ENCODE measurements at places on chromosomes 3 and 15. TPM values are rescaled to one million over a fixed set of nuclear protein-coding genes. Genes with fewer than 3 reads are reported as not detected.

The LTF gene
- not detected for total RNA-seq

The SYNPR gene
- not detected for total RNA-seq

The SMCO1 gene
- not detected for total RNA-seq

The EPHA3 gene
- not detected for total RNA-seq

DNA sequence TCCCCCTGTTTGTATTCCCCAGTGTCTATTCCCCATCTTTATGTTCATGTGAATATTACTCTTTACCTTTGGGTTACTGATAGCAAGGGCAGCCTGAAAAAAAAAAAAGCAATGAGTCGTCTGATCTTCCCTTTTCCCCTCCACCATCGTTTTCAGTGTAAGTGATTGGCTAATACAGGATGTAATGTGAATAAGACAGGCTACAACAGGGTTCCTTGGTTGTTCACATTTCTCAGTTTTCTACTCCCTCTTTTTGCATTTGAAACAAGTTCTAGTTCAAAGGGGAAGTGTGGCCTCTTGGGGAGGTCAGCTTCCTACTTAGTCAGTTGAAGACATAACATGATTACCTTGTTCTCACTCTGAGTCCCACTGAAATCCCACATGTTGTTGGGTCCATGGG is 278.0 kb upstream of the TRIM42 start:
- no peaks in the 10 kb centered on the region for H3K36me3 ChIP-seq
- H3K4me3 ChIP-seq: no peak overlapping the region
- H3K4me1 ChIP-seq: no peaks in the 10 kb centered on the region
- no peak for DNase-seq
- H3K27ac ChIP-seq: no peak overlapping the region
- peaks cover 5% of the 10 kb centered on the region for H3K27me3 ChIP-seq

DNA sequence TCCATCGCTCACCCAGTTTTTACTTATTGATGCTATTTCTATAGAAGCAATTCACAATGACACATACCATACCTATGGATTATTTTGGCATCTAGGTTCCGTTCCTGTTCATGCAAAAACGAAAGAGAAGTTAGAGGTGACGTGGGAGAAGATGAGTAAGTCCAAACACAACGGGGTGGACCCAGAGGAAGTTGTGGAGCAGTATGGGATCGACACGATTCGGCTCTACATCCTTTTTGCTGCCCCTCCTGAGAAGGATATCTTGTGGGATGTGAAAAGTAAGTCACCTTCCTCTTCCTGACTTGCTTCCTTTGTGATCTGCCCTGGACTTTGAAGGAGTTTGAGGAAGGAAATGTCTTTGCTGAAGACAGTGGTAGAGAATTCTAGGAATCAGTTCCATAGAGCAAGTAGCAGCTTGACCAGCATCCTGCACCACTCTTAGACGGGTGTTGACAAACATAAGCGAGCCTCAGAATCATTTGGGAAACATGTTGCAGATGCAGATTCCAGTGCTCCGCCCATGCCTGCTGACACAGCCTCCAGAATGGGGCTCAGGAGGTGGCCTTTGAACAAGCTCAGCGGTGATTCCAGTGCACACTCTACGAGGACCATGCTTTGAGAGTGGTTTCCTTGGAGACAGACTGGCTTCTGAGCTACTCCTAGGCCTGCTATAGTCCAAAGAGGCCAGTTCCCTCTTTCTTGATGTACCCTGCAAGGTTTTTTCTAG is 78.4 kb upstream of the LIMD1 start:
- H3K27me3 ChIP-seq: no peaks in the 10 kb centered on the region
- H3K4me1 ChIP-seq: no peaks in the 10 kb centered on the region
- peaks cover 6% of the 10 kb centered on the region for H3K36me3 ChIP-seq
- H3K27ac ChIP-seq: no peak overlapping the region
- H3K4me3 ChIP-seq: no peak overlapping the region

DNA sequence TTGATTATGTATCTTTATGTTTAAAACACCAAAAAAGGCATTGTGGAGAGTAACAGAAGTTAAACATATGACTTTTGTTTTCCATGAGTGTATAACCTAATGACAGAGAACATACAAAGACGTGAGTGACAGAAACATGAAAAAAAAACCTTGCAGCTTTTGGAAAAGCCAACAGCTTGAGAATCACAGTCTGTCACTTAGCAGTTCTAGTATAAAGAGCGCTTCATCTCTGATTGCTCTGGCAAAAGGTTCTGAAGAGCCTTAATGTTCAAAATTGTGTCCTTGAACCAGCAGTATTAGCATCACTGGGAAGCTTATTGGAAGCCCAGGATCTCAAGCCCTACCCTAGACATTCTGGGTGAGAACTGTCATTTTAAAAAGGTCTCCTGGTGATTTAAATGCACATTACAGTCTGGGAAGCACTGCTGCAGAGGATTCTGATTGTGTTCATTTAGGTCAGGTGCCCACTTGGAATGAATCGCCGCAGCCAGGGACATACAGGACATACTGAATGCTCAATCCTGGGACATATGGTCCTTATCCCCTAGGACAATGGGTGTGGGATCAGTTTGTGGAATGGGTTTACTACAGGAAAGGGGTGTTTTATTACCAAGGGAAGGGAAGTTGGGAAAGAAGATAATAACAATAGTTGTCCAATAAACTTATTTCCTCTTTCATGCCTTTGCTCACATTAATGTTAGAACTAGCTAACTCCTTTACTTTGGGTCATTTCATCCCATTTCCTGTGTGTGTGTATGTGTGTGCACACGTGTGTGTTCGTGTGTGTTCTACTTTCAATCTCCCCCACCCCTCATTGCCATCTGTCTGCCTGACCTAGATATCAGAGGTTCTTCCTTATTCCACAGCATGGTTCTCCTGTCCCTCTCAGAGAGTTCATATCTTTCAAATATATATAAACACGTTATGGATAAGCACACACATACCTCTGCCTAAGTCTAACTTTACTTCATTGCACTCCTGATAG is 55.0 kb downstream of the LRRC49 start:
- no peaks in the 10 kb centered on the region for H3K36me3 ChIP-seq
- no peaks in the 10 kb centered on the region for H3K4me1 ChIP-seq
- H3K27me3 ChIP-seq: peaks cover 29% of the 10 kb centered on the region
- no peak overlapping the region for H3K27ac ChIP-seq
- no peak for DNase-seq

GRCh38 chr15:42264795-42265194 is 8.2 kb upstream of the GANC start:
- no peak for DNase-seq
- H3K4me1 ChIP-seq: peaks cover 19% of the 10 kb centered on the region
- H3K27me3 ChIP-seq: no peaks in the 10 kb centered on the region

GRCh38 chr3:179512378-179512777 is 50.3 kb upstream of the ACTL6A start:
- H3K36me3 ChIP-seq: peaks cover 10% of the 10 kb centered on the region
- no peaks in the 10 kb centered on the region for H3K4me1 ChIP-seq

DNA sequence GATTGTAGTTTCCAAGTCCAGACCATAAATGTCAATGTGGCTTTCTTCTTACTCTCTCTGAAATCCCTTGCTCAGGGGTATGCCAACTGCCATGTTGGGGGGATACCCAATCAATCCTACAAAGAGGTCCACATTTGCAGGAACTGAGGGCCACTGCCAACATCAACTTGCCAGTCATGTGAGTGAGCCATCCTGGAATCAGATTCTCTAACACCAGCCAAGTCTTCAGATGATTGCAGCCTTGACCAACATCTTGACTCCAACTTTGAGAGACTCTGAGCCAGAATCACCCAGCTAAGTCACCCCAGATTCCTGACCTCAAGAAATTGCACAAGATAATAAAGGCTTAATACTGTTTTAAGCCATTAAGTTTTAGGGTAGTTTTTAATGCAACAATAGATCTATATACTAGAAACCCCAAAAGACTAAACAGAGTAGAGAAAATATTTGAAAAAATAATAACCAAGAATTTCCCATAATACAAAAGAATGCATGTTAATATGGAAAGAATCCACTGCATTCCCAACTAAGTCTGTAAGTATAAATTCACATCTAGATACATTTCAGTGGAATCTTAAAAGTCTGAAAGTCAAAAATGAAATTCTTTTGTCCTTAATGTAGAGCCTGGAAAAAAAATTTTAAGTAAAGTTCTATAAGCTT is 22.4 kb downstream of the ISG20 start:
- H3K36me3 ChIP-seq: no peaks in the 10 kb centered on the region
- DNase-seq: no peak
- H3K27me3 ChIP-seq: no peaks in the 10 kb centered on the region
- H3K4me3 ChIP-seq: no peak overlapping the region
- H3K4me1 ChIP-seq: peaks cover 8% of the 10 kb centered on the region
- H3K27ac ChIP-seq: no peak overlapping the region
